ENCODE measurements at places on chromosomes 6 and 20.

GRCh38 chr6:166542580-166542912 is 43.9 kb downstream of the RAMACL start:
- no peak for DNase-seq

- DNase-seq: no peak
Measured at GRCh38 chr20:50403565-50404418, 106.4 kb upstream of the PTPN1 start.

DNA sequence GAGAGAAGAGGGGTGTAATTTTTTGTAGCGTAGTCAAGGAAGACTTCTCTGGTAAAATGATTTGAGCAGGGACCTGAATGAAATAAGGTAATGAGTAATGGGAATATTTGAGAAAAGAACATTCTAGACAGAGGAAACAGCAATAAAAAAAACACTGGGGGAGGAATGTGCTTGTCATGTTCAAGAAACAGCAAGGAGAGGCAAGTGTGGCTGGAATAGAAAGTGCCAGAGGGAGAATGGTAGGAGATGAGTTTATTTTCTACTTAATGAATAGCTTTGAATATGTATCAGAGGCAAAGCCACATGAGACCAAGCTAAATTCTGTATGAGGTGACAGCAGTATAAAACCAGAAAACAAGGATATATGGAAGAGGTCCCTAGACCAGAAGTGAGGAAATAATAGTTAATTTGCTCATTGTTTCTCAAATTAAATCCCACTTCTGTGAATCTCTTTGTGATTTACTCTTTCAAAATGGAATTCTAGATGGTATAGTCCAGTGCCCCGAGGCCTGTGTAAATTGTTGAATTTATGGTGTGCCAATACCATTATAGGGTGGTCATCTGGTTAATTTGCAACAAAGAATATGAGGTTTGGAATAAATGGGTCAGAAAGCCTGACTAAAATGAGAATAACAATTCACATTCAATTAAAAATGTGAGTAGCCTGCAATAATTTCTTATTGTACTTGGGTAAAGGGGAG is 170.2 kb downstream of the CDKAL1 start:
- DNase-seq: no peak

DNA sequence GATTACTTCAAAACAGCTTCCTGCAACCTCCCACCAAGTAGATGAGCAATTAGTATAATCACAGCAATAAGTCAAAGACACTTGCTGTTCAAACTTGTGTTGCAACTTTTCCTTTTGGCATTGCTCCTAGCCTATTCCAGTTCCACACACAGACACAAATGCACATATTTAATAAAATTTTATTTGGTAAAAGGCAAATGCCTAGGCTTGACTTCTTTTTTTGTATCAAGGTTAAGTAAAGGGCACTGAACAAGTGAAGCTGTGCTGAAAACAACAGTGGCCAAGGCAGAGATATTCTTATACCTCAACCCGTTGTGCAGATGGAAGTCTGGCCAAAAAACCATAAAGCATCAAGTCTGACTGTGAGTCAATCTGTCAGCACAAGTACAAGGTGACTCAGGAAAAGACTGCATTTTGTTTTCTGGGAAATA is 708.4 kb upstream of the CITED2 start:
- DNase-seq: no peak

DNA sequence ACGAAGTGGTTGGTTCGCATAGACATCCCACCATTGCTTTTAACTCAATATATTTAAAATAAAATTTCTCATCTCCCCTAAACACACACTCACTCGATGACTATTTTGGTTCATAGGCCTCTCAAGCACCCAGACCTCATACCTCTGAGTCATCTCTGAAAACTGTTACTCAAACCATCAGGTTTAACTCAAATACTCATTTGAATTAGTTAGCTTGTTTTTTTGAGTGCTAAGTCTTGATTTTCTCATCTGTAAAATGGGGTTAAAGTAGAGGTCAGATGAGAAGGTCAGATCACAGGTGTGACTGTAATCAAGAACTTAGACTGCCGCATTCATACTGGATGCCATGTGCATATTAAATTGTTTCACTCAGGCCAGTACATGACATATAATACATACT is 243.9 kb upstream of the TENT5A start:
- DNase-seq: no peak

All from kidney epithelial cell (primary cell).